ENCODE measurements at places on chromosomes 1 and 21.

DNA sequence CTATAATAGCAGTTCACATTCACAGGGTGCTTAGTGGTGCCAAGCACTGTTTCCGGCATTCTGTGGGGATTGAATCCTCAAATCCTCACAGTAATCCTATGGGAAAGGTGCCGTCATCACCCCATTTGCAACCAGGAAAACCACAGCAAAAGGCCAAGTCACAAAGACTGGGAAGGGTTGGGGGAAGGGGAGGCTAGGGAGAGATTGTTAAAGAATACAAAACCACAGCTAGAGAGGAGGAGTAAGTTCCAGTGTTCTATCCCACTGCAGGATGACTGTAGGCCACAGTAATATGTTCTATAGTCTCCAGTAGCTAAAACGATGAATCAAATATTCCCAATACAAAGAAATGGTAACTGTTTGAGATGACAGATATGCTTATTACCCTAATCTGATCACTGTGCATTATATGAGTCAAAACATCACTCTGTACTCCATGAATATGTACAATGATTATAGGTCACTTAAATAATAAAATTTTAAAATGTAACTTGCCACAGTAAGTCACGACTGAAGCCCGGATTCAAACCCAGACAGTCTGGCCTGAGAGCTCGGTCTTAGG, 256.8 kb downstream of the TOMM20 start:
- DNase-seq = no peak

DNA sequence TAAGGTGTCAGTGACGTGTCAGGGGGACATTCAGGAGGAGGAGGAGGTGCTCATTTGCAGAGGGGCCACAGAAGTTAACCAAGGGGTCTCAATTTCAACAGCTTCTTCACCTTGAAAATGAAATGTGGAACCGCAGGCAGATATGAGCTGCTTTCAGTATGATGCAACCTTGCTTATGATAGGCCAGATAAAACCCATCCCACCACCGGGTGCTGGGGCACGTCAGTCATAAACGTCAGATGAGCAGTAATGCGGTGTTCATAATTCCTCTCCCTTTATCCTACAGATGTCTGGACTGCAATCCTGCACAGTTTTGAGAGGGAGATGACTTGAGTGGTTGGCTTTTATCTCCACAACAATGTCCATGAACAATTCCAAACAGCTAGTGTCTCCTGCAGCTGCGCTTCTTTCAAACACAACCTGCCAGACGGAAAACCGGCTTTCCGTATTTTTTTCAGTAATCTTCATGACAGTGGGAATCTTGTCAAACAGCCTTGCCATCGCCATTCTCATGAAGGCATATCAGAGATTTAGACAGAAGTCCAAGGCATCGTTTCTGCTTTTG, 1.7 kb downstream of the PTGFR start:
- no peak for DNase-seq

DNA sequence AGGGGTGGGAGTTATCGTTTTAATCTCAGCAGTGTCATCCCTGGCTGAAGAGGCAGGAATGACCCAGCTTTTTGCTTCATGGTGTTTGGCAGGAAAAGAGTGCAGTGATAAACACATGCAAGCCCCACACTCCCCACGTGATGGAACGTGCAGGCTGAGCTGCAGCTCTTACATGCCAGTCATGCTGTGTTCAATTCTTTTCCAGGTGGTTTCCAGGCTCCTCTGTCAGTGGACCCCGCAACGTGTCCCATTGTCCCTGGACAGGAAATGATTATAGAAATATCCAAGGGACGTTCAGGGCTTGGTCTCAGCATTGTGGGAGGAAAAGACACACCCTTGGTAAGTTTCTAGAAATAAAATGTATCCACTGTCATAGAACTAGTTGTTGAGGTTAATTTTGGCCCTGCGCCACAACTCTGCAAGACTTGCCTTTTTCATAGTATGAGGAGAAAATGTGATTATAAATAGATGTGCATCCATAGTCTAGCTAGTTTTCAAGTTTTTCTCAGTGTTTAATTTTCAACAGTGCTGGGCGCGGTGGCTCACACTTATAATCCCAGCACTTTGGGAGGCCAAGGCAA, 110.2 kb upstream of the L1TD1 start:
- DNase-seq = peak; percentile 74

- no peak for DNase-seq
Measured at GRCh38 chr1:46804027-46804889, 5.4 kb downstream of the CYP4B1 start.

GRCh38 chr1:66438501-66438900, 95.5 kb upstream of the SGIP1 start:
- DNase-seq = no peak

- no peak for DNase-seq
Measured at GRCh38 chr1:10910681-10911489, 101.6 kb upstream of the TARDBP start.

All from hematopoietic multipotent progenitor cell treated with erythropoietin and hydrocortisone succinate and interleukin-3 and kit ligand, for 4 days (in vitro differentiated cells).